ENCODE measurements at places on chromosomes 7 and 10.

- DNase-seq: no peak
Measured at GRCh38 chr10:119444866-119445265, 97.7 kb downstream of the RGS10 start.

GRCh38 chr10:69328380-69328735, 50.1 kb downstream of the HK1 start:
- DNase-seq: no peak

- no peak for DNase-seq
Measured at GRCh38 chr10:47123716-47124288, 176.2 kb upstream of the GDF10 start.

GRCh38 chr7:70676243-70676642, 455.7 kb upstream of the GALNT17 start:
- no peak for DNase-seq

- no peak for DNase-seq
Measured at GRCh38 chr7:132446666-132447278, 129.5 kb downstream of the PLXNA4 start.

DNA sequence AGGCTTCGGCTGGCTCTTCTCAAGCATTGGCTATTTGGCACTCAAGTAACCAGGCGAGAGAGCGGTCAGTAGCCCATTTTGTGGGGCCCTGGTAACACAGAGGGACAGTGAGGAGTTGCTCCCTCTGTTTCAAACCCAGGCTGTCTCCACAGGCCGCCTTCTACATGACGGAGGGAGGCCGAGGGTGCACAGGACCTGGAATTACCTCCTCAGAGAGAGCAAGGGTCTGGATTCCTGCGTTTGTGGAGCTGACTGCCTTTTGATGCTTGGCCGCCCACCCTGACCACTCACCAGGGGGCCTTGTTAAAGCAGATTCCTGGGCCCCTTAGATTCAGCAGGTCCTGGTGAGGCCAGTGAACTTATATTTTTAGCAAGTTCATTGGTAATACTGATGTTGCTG, 12.3 kb downstream of the UPP1 start:
- DNase-seq: no peak

GRCh38 chr10:70672165-70673042, at the start of gene ADAMTS14:
Gene ADAMTS14, plus strand, starts transcription at chr10:70672506. Its CDS starts 297 bp downstream, at chr10:70672803.
- no peak for DNase-seq

DNA sequence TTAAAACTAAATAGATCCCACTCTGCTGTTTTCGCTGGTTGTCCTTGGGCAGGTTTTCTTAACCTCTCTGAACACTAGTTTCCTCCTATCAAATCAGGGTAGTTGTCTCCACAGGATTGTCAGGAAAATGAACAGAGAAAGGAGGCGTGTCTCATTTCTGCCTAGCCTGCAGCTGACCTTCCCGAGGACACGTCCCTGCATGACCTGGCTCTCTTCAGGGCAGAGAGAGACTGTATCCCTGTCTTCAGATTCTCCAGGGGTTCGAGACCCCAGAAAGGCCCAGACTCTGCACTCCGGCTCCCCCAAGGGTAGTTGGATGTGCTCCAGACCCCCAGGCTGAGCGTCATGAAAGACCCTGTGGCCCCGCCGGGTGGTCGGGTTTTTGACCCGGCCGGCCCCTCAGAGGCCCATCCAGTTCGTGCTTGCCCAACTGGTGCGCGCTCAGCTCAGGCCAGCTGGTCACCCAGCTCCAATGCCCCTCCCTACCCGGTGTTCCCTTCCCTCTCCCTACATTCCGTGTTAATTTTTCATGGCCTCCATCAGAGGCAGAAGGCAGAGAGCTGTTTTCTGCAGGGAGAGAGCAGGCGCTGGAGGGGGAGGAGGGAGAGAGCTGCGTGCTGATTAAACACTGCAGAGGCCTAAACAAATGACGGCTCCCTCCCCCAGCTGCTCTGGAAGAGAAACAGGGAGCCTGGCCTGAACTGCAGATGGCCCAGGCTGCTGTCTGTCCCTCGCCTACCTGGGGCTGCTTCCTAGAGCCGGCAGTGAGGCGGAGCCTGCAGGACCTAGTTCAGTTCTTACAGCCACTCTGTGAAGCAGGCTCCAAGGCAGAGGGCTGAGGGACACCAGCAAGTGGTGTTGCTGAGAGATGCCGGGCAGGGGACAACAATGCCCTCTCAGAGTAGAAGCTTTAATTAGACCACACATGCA, 86.2 kb upstream of the PPIF start:
- no peak for DNase-seq

DNA sequence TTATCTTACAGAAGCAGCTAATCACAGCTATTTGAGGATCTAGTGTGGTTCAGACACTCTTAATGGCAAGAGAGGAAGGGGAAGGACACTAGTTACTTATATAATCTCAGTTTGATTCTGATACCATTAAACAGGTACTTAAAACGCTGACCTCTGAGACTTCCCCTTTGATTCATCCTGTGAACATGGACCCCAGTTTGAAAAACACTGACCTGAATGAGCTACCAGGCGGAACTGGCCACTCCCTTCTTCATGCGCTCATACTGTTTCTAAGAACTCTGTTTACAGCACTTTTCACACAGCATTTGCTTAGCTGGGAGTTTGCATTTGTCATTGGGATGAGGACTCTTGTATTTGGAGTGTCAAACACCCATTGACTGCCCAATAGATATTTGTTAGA, 45.7 kb downstream of the BEND7 start:
- no peak for DNase-seq

DNA sequence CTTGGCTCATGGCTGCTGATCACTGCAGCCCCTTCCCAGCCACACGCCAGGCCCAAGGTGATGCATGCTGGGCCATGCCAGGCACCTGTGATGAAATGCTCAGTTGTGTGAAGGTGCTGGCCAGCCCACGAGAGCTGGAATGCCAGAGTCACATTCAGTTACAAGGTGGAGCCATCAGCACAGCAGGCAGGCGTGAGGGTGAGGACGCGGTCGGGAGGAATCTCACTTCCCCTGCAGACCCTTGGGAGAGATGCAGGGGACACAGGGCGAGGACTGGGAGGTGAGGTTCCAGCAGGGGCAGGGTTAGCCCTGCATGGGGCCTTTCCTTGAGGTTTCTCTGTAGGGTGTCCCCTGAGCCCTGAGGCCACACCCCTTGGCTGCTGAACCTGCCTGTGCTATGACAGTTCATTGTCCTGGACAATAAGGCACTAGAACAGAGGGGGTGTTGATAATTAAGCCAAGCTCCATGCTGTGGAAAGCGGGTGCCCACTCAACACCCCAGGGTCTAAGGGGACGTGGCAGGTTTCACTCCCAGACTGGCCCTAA, 82.4 kb downstream of the ADARB2 start:
- no peak for DNase-seq

DNA sequence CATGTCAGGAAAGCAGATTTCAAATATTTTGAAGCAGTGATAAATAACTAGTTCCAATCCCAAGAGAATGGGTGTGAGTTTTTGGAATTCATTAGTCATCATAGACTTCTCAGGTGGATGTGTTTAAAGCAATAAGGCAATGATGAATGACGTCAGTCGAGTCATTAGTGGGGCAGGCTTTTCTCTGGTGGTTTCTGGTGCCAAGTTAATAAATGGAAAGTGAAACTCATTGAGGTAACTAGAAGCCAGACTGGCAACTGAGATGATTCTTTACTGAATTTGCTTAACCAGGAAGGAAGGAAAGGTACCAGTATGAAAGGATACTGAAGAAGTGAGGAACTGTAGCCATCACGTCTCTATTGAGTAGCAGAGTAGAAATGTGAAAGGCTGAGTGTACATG, 311.0 kb downstream of the GPAM start:
- DNase-seq: no peak

GRCh38 chr7:3064067-3064466, 20.4 kb upstream of the CARD11 start:
- DNase-seq: no peak

DNA sequence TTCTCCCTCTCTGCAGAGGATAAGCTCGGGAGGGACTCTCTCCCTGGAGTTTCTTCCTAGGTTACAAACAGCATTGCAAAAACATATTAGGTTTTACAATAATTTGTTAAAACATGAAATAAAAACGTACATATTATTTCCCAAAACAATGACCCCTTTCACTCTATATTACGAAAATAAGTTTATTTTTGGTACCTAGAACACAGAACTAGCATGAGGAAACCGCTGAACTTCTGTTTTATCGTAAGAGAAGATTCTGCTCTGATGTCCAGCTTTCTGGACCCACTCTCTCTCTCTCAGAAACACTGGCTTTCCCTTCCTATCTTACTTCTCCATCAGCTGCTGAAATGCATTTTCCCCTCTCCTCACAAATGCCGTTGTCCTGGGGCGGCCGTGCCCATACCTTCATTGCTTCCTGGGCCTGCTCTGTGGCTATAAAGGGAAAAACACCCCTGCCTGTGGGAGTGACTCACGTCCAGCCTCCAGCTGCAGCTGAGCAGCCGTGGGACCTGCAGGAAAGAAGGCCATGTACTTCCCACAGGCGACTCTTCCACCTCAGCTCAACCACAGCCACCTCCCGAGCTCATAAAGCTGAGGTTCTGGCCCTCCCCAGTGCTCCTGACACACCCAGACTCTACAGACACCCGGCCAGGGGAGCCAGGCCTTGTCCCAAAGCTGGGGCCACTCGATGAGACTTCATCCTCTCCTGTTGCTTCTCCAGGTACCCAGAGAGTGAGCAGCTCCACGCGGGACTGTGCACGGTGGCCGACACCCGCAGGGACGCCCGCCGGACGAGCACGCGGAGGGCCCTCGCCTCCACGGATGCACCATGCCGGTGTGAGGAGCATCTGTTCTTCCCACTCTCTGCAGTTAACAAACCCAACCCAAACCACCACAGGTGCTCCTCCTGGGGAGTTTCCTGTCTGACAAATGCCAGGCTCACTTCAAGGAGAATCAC, 3.1 kb downstream of the GPER1 start:
- no peak for DNase-seq

DNA sequence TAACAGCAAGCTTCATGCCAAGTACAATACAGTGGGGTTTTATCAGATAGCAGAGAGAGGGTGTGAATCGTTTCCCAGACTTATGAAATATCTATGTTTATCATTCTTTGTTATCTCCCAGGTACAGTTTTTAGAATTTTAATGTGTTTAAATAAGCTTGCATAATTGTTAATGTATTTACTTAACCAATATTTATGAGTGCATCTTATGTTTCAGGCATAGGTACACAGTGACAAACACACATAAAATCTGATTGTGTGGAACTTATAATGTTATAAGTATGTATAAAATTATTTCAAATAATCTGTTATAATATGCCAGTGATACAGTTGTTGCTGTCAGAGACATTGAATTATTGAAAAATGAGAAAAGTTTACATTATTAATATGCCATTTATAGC, 1011.4 kb upstream of the C7orf33 start:
- no peak for DNase-seq

GRCh38 chr7:129160161-129160905, 15.8 kb downstream of the TSPAN33 start:
- DNase-seq: no peak

DNA sequence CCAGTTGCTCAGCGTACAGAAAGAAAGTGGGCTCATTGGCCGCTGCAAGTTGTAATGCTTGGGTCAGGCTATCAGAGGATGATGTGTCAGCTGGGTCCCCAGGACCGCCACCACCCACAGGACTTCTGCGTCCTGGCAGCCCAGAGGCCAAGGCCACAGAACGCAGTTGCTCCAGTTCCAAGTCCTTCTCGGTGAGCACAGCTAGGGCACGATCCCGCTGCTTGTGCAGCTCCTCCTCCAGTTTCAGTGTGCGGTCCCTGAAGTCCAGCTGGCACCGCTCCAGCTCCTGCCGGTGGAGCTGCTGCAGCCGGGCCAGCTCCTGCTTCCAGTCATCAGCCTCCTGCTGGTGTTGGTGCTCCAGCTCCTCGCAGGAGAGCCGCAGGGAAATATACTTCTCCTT, 3.0 kb downstream of the GCC1 start:
- DNase-seq: no peak

DNA sequence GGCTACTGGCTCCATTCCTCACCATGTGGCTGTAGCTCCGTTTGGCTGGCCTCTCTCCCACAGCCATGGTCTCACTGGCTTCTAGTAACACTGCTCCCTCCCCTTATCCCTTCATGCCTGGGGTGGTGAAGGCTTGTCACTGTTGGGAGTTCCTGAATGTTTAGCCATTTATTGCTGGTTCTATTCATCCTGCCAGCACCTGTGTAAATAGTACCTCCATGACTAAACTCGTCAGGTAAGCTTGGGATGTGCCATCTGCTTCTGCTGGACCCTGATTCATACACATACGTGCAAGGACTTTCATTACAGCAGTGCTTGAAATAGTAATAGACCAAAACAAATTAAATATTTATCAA, 61.6 kb downstream of the CCDC71L start:
- DNase-seq: no peak

GRCh38 chr7:27198871-27199801, 755 bp downstream of the HOXA13 start:
- no peak for DNase-seq

DNA sequence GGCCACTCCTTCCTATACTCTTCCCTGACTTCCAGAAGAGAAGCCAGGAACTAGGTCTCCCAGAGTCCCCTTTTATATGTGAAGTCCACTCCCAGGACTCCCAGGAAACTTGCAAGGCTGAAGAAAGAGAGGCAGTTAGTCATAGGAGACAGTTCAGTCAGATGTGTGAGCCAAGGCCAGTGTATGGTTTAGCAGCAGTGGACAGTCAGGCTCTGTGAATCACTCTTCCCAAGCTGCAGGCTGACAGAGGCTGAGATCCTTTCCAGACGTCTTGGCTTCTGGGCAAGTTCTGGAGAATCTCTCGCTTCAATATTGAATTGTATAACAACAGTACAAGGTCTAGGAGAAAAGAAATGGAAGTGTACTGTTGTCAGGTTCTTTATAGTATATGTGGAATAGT, 26.9 kb downstream of the BLVRA start:
- DNase-seq: no peak

- no peak for DNase-seq
Measured at GRCh38 chr7:108254259-108254658, 124.1 kb upstream of the LAMB4 start.

GRCh38 chr7:114083166-114084001, 164.6 kb upstream of the PPP1R3A start:
- no peak for DNase-seq

- DNase-seq: peak; percentile 95
Measured at GRCh38 chr7:1059200-1060091, 15.1 kb downstream of the GPR146 start.

GRCh38 chr10:106474876-106475275, 689.6 kb downstream of the SORCS1 start:
- DNase-seq: no peak

DNA sequence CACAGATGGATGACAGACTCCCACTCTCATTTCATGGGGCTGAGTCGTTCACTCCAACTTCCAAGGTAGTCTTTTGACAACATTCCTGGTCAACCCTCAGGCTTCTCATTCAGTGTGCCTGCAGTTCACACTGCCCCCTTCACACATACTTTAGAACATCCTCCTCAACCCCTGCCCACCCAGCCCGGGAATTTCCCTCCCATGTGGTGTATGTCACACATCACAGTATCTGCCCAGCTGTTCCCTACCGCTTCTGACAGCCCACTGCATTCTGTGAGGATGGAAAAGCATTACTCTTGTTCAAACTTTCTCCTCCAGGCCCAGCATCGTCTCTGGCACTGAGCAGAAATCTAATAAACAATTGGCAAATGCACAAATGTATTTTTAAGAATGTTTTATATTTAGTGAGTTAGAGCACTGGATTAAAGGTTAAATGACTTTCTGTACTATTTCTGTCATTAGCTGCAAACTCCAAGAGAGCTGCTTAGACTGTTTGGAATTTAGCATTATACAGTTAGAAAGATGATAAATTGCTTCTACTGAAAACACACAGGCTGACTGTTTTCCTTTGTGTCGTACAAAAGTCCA, 110.4 kb downstream of the SFMBT2 start:
- DNase-seq: no peak

GRCh38 chr10:97771913-97772823, at the start of gene SFRP5:
Gene SFRP5, minus strand, starts transcription at chr10:97771999. Its CDS starts 166 bp downstream, at chr10:97771833.
- DNase-seq: no peak

Data from NCI-H1048 (cell line).